Diencephalon (tissue), 1 donor: ENCODE measurements at places on chromosomes 3 and 15. TPM values are rescaled to one million over a fixed set of nuclear protein-coding genes. Genes with fewer than 3 reads are reported as not detected.

The LRRC49 gene
- 133 TPM for total RNA-seq

The P2RY12 gene
- 56.5 TPM for total RNA-seq

The CORO2B gene
- 19.6 TPM for total RNA-seq

The ATP6V1A gene
- 284 TPM for total RNA-seq

The ZNF445 gene
- total RNA-seq, result 38.1 TPM

The SLC26A6 gene
- 7.6 TPM for total RNA-seq

The CPLX3 gene
- 0.92 TPM for total RNA-seq

The CLDN11 gene
- total RNA-seq, result 18.2 TPM

The GOLGA8S gene
- 0.23 TPM for total RNA-seq

The GABRR3 gene
- total RNA-seq, result not detected

The PRSS50 gene
- not detected for total RNA-seq

The C15orf39 gene
- total RNA-seq, result 1.8 TPM

The ARL14 gene
- total RNA-seq, result not detected

The FAM3D gene
- not detected for total RNA-seq

The LXN gene
- total RNA-seq, result 9.5 TPM

The ERC2 gene
- 126 TPM for total RNA-seq

The GCSAM gene
- total RNA-seq, result not detected

The TUSC7 gene
- total RNA-seq, result not detected

The NMB gene
- 6.5 TPM for total RNA-seq

The MINAR1 gene
- 41.8 TPM for total RNA-seq

The SERINC4 gene
- total RNA-seq, result 0.23 TPM

The STRIT1 gene
- 2.1 TPM for total RNA-seq

The DUOXA2 gene
- total RNA-seq, result not detected

The IQCF5 gene
- not detected for total RNA-seq

The AP3B2 gene
- 65.0 TPM for total RNA-seq

The FEZF2 gene
- total RNA-seq, result 1.6 TPM
